Stomach (tissue), 19 donors: ENCODE measurements at places on chromosomes 4 and X. TPM values are rescaled to one million over a fixed set of nuclear protein-coding genes. Genes with fewer than 3 reads are reported as not detected.

DNA sequence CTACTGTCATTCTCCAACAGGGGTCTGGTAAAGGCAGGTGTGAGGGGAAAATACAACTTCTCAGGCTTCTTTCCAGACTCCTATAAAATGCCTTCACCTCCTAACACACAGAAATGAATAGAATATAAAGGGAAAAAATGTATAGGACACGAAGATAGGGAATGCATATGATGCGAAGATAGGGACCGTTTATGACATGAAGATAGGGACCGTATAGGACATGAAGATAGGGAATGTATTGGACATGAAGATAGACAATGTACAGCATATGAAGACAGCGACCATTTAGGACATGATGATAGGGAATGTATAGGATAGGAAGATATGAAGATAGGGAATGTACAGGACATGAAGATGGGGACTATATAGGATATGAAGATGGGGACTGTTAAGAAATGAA is 10.5 kb downstream of the IRF2 start:
- peaks cover 13% of the 10 kb centered on the region for H3K4me1 ChIP-seq
- H3K27ac ChIP-seq, result no peak overlapping the region

DNA sequence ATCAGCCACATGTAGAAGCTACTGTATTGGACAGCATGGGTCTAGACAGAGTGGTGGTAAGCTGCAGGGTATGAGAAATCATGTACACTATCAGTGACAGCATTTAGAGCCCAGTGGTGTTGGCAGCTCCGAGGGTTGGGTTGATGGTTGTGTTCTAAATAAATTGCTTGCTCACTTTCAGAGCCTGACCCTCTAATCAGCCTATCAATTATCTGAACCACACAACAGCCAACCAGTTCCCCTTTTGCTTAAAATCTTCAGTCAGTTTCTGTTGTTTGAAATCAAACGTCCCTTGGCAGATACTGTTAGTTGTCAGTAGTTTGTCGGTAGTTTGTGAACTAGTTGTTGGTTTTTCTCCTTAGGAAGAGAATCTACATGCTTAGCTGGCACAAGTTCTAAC is 99.8 kb upstream of the RAI2 start:
- no peak overlapping the region for H3K4me3 ChIP-seq
- no peaks in the 10 kb centered on the region for H3K36me3 ChIP-seq

GRCh38 chr4:119238068-119238722 is 25.7 kb downstream of the USP53 start:
- peaks cover 29% of the 10 kb centered on the region for H3K36me3 ChIP-seq
- peak overlapping the region; percentile 44 for H3K27ac ChIP-seq
- peak; percentile 8 for DNase-seq
- peaks cover 16% of the 10 kb centered on the region for H3K4me1 ChIP-seq
- H3K27me3 ChIP-seq, result no peaks in the 10 kb centered on the region

DNA sequence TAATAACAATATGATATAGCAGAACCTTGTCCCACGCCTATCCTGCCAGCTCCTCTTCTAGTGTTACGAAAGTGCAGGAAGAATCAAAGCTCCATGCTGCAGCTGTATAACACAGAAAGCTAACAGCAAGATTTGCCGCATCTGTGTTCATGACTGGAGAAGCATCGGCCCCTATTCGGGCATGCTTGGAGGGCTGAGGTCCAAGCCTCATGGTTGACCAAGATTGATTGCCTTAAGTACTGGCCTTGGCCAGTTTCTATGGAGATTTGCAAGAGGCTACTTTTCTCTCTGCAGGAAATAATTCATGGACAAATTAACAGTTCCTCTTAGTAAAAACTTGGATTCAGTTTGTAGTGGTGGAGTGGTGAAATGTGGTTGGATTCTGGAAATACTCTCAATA is 12.9 kb upstream of the NDP start:
- H3K4me3 ChIP-seq, result no peak overlapping the region
- H3K27ac ChIP-seq, result no peak overlapping the region
- peak; percentile 5 for DNase-seq
- H3K27me3 ChIP-seq, result no peaks in the 10 kb centered on the region
- no peaks in the 10 kb centered on the region for H3K36me3 ChIP-seq

- H3K36me3 ChIP-seq, result no peaks in the 10 kb centered on the region
- H3K27ac ChIP-seq, result no peak overlapping the region
- H3K4me1 ChIP-seq, result no peaks in the 10 kb centered on the region
- peak; percentile 57 for DNase-seq
- H3K4me3 ChIP-seq, result no peak overlapping the region
Observed at GRCh38 chrX:75547783-75548182, 24.9 kb upstream of the ZDHHC15 start.

DNA sequence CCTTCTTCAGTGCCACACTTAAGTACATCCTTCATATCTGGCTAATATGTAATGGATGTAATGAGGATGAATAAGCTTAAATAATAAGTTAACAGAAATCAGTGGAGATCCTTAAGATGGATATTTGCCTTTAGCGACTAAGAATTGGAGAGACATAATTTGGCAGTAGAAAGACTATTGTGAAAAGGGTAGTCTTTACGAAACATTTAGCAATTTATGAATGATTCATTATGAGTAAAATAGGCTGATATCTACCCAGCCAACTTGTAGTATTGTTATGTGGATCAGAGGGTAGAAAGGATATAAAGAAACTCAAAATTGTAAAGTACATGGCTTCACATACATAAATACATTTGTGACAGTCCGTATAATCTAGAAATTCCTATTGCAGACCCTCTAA is 2371.8 kb downstream of the PCDH7 start:
- H3K27me3 ChIP-seq, result no peaks in the 10 kb centered on the region
- no peaks in the 10 kb centered on the region for H3K36me3 ChIP-seq
- no peak for DNase-seq
- no peak overlapping the region for H3K27ac ChIP-seq

DNA sequence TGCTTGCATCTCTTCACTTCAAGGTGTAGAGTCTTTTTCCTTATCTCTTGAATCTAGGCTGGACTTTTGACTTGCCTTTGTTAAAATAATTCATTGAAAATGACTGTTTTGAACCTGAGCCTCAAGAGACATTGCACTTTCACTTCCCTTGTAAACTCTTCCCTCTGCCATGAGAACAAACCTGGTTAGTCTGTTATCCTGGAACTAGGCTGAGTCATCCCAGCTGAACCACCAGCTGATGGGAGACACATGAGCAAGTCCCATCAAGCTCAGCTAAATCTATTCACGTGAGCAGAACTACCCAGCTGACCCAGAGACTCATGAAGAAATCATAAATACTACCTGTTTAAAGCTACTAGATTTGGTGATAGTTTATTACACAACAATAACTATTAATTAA is 202.3 kb upstream of the CENPE start:
- no peaks in the 10 kb centered on the region for H3K4me1 ChIP-seq
- no peaks in the 10 kb centered on the region for H3K36me3 ChIP-seq
- no peaks in the 10 kb centered on the region for H3K27me3 ChIP-seq
- H3K4me3 ChIP-seq, result no peak overlapping the region

- H3K4me3 ChIP-seq, result no peak overlapping the region
- no peaks in the 10 kb centered on the region for H3K36me3 ChIP-seq
- no peak overlapping the region for H3K27ac ChIP-seq
Observed at GRCh38 chrX:108219949-108220601, 128.5 kb downstream of the ATG4A start.

DNA sequence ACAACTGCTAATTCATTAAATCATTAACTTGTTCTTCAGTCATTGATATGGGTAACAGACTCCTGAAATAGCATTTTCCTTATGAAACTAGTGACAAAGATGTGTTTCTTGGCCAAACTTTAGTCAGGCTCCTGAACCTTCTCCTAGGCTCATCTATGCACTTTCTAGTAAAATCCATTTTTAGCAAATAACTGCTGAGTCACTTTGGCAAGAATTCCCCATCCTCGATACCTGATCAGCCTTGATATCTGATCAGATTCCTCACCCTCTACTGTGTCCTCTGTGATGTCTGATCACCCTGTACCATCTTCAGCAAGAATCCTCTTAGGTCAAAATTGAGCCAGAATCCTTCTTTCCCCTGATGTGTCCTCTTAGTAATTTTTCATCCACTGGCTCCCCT is 161.2 kb upstream of the TAPT1 start:
- no peak for DNase-seq
- H3K4me1 ChIP-seq, result no peaks in the 10 kb centered on the region
- no peaks in the 10 kb centered on the region for H3K27me3 ChIP-seq
- no peak overlapping the region for H3K27ac ChIP-seq
- H3K36me3 ChIP-seq, result no peaks in the 10 kb centered on the region

DNA sequence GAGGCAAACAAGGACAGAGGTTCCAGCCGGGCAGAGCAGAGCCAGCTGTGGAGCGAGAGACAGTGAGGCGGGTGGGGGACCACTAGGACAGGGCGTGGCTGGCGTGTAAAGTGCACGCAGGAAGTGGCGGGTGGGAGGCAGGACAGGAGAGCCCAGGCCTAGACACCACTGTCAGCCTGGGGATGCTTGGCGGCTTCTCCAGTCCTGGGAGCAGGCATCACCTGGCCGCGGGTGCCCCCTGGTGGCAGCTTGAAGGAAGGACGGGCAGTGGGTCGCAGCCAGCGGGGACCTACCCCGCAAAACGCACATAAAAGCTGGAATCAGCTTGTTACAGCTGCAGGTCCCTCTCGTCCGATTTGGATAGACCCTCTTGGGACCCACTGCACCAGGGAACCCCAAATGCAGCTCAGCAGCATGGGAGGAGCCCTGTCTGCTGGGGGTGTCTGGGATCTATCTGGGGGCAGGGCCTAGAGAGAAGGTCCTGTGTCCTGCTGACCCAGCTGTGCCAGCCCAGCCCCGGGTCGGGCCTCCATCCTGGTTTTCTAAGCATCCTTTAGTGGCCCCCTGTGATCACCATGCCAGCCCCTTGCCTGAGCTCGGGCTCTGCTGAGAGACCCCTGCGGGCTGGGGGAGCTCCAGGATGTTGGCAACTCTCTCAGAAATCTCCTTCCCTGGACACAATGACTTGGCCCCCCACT is 57.7 kb downstream of the WFS1 start:
- H3K27ac ChIP-seq, result no peak overlapping the region
- H3K27me3 ChIP-seq, result peaks cover 55% of the 10 kb centered on the region
- peak; percentile 92 for DNase-seq
- no peaks in the 10 kb centered on the region for H3K4me1 ChIP-seq

GRCh38 chr4:47065051-47065481 is 33.7 kb downstream of the GABRB1 start:
- no peak overlapping the region for H3K4me3 ChIP-seq
- H3K27me3 ChIP-seq, result no peaks in the 10 kb centered on the region
- no peak overlapping the region for H3K27ac ChIP-seq
- no peak for DNase-seq
- no peaks in the 10 kb centered on the region for H3K36me3 ChIP-seq

DNA sequence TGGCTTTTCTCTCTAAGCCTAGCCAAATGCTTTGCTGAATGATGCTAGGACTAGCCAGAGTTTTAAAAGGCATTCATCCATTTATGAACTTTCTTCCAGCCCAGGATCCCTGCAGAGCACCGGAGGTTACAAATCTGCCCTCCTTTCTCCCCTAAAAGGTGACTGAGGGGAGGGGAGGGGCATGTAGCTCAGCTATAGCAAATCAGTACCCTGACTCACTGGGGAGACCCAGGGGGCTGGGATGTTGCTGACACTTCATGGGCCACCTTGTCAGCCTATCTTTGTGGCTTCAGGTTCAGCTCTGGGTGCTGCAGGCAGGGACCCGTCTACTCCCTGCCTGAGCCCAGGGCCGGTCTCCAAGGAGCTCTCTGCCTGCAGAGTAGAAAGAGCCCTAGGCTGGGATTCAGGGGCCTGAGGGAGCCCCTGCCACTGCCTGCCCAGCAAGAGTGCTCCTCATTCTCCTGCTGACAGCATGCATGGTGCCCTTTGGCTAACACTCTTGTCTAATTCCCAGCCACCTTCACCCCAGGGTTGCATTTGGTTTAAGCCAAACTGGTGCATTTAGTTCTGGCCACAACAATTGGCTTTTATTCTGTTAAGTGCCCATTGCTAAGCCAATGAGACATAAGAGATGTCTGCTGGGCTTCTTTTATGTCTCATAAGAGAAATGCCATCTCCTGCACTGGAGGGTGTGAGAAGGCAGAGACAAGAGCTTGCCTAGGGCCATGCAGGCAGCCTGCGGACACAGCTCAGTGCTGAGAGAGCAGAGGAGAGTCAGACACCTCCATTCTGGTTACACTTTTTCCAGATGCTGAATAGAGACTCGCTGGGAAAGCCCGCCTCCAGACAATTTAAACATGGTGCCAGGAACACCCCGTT is 11.9 kb upstream of the UBA6 start:
- DNase-seq, result no peak
- no peaks in the 10 kb centered on the region for H3K27me3 ChIP-seq
- H3K36me3 ChIP-seq, result peaks cover 11% of the 10 kb centered on the region
- H3K4me3 ChIP-seq, result no peak overlapping the region

DNA sequence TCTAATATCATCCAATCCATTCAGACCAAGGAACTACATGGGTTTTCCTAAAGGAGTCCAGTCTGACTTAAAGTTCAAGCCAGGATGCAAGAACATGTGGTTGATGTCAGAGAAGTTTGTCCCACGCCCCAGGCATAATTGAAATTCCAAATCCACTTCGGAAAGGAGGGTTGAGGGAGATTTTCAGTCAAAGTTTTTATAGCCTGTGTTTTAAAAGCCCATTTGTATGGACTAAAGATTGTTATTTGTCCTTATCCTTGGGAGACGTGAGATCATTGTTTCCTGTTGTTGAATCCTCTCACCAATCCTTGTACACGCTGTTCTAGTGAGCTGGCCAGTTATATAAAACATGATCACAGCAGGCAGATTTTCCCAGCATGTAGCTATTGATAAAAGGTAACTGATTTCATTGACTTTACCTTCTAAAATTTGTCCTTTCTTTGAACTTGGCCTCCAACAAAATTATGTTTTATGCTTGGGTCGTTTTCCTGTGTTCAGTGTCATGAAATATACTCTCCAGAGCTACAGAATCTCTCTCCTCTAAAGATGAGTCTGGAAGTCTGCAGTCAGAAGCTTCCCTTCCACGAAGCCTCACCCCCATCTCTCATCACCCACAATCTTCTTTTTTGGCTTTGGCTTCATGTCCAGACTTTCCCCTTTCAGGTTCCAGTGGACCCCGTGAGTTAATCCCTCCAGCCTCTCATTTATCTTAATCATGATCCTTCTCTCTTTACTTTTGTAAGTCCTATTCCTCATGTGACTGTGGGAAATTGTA is 92.9 kb downstream of the ATP10D start:
- no peak overlapping the region for H3K4me3 ChIP-seq
- no peak overlapping the region for H3K27ac ChIP-seq
- peaks cover 97% of the 10 kb centered on the region for H3K36me3 ChIP-seq
- H3K27me3 ChIP-seq, result no peaks in the 10 kb centered on the region

GRCh38 chr4:38132107-38132673 is 172.0 kb downstream of the PTTG2 start:
- DNase-seq, result peak; percentile 91
- no peaks in the 10 kb centered on the region for H3K27me3 ChIP-seq
- H3K36me3 ChIP-seq, result peaks cover 7% of the 10 kb centered on the region

Gene GABRG1
- total RNA-seq, result not detected

Gene ZNF718
- total RNA-seq, result 0.58 TPM

Gene SPATA4
- not detected for total RNA-seq

Gene REPS2
- 22.5 TPM for total RNA-seq

Gene RHOXF2B
- total RNA-seq, result not detected

Gene SCRG1
- 1.0 TPM for total RNA-seq

Gene SH2D1A
- total RNA-seq, result 2.6 TPM

Gene ADAM29
- total RNA-seq, result not detected

Gene ADH7
- total RNA-seq, result 1.3 TPM

Gene KLF8
- total RNA-seq, result 15.2 TPM

Gene LRCH2
- 3.8 TPM for total RNA-seq

Gene RNF175
- 1.3 TPM for total RNA-seq

Gene XAGE1A
- total RNA-seq, result not detected

Gene MAGEA12
- not detected for total RNA-seq
